ENCODE measurements at places on chromosomes 1 and 21. TPM values are rescaled to one million over a fixed set of nuclear protein-coding genes. Genes with fewer than 3 reads are reported as not detected.

Gene CD1E
- polyA plus RNA-seq = 0.13 TPM

Gene TMPRSS15
- not detected for polyA plus RNA-seq

Gene LMX1A
- 0.39 TPM for polyA plus RNA-seq

Gene MOV10
- 222 TPM for polyA plus RNA-seq

DNA sequence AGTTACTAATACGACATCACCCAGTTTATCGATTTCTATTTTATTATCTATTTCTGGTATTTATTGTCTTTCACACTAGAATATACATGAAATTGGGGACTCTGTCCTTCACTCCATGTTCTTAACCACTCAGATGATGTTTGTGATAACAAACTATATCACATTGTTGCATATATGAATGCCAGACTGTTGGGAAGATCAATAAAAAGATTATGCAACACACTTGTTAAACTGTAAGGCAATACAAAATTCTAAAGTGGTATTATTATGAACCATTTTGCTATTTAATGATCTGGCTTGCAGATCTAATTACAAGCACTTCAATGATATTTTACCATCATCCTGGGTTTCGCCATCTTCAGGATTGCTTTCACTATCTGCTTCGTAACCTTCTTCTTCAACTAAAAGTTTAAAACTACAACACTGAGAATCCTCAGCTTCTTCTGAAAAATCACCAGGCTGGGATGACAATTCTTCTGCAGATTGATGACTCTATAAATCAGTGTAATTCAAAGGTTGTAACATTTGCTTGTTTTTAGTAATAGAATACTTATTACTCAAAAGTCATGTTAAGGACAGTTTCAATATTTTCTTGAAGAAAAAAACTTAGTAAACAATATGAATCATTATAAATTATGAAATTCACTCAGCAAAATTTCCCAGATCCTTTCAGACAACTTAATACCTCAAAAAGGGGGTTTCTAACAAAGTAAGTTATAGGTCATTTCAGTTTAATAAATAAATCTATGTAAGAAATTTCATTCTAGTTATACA is 63.9 kb downstream of the LYST start:
- no peak overlapping the region for H3K4me3 ChIP-seq
- no peak overlapping the region for H3K27ac ChIP-seq
- H3K27me3 ChIP-seq = no peaks in the 10 kb centered on the region
- no peak for DNase-seq

- H3K4me1 ChIP-seq = no peaks in the 10 kb centered on the region
- no peak for DNase-seq
- H3K27ac ChIP-seq = no peak overlapping the region
- no peaks in the 10 kb centered on the region for H3K27me3 ChIP-seq
- H3K36me3 ChIP-seq = no peaks in the 10 kb centered on the region
Observed at GRCh38 chr1:62364721-62365120, 45.5 kb upstream of the KANK4 start.

GRCh38 chr1:44000122-44000665 is 8.8 kb downstream of the CCDC24 start:
- no peak for DNase-seq
- H3K27ac ChIP-seq = no peak overlapping the region
- no peak overlapping the region for H3K4me3 ChIP-seq
- H3K4me1 ChIP-seq = no peaks in the 10 kb centered on the region
- no peaks in the 10 kb centered on the region for H3K27me3 ChIP-seq
- H3K36me3 ChIP-seq = no peaks in the 10 kb centered on the region

- H3K4me1 ChIP-seq = no peaks in the 10 kb centered on the region
- peaks cover 2% of the 10 kb centered on the region for H3K27me3 ChIP-seq
- H3K27ac ChIP-seq = no peak overlapping the region
- DNase-seq = no peak
- no peak overlapping the region for H3K4me3 ChIP-seq
Observed at GRCh38 chr21:45954261-45954660, 27.3 kb upstream of the COL6A1 start.

GRCh38 chr1:184085667-184086066 is 34.1 kb downstream of the TSEN15 start:
- no peak overlapping the region for H3K4me3 ChIP-seq
- H3K36me3 ChIP-seq = no peaks in the 10 kb centered on the region
- no peak overlapping the region for H3K27ac ChIP-seq

DNA sequence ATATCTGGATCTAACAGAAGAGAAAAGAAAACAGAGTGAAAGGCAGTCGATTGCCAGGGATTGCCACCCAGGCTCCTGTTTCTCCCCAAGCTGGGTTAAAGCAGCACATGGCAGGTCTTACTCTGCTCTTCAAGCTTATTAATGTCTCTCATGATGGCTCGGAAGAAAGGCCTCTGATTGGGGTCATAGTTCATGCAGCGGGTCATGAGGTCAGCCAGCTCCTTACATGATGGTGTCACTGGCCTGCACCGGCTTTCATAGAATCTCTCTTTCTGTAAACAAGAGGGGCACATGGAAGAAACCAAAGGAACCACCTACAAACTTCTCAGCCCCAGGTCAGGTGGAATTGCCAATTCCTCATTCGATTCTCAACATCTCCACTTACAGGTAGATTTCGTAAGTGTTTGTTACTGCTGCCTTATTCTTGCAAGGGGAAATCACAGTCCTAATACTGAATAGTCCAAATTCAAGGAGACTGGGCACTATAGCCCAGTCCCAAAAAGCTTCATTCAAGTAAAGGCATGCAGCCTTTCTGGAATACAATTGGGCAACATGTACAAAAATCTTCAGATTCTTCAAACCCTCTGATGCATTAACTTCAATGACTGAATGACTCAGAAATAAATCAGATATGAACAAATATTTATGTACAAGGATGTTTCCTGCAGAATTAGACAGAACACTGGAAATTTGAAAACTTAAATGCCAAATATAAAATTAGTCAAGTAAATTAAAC is 96.6 kb downstream of the RAVER2 start:
- H3K4me1 ChIP-seq = peaks cover 2% of the 10 kb centered on the region
- DNase-seq = no peak
- H3K36me3 ChIP-seq = peaks cover 33% of the 10 kb centered on the region
- no peak overlapping the region for H3K4me3 ChIP-seq
- H3K27ac ChIP-seq = no peak overlapping the region

GRCh38 chr1:182602935-182603645 is 1.1 kb downstream of the RGS16 start:
- no peak for DNase-seq
- H3K4me3 ChIP-seq = no peak overlapping the region
- H3K4me1 ChIP-seq = no peaks in the 10 kb centered on the region
- no peaks in the 10 kb centered on the region for H3K27me3 ChIP-seq
- no peaks in the 10 kb centered on the region for H3K36me3 ChIP-seq
- H3K27ac ChIP-seq = no peak overlapping the region

DNA sequence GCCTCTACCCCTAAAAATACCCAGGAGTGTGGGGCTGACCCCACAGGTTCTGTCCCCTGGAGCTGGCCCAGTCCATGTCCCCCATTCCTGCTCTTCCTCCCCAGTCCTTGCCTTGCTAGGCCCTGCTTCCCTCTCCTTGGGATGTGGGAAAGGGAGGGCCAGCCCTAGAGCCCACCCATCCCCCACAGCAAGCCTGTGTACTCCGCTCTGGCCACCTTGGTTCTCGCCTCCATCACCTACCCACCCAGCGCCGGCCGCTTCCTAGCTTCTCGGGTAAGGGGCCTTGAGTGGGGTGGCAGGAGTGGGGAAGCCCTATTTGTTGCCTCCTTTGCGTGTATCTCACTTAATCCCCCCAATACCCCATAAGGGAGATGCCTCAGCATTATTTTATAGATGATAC is 6.7 kb downstream of the CLCNKB start:
- H3K4me1 ChIP-seq = no peaks in the 10 kb centered on the region
- H3K27me3 ChIP-seq = no peaks in the 10 kb centered on the region
- no peak overlapping the region for H3K4me3 ChIP-seq
- no peaks in the 10 kb centered on the region for H3K36me3 ChIP-seq

Gene DR1
- polyA plus RNA-seq = 15.1 TPM

Gene ACKR1
- polyA plus RNA-seq = 1.3 TPM

Gene GPR52
- 0.15 TPM for polyA plus RNA-seq

Gene PODN
- 26.4 TPM for polyA plus RNA-seq

Gene ZNF687
- 12.2 TPM for polyA plus RNA-seq

Gene CR1L
- polyA plus RNA-seq = 0.19 TPM

GRCh38 chr1:112927462-112927990 is 28.5 kb downstream of the SLC16A1 start:
- H3K27ac ChIP-seq = no peak overlapping the region
- H3K36me3 ChIP-seq = no peaks in the 10 kb centered on the region
- H3K4me1 ChIP-seq = no peaks in the 10 kb centered on the region
- H3K27me3 ChIP-seq = no peaks in the 10 kb centered on the region
- DNase-seq = no peak

DNA sequence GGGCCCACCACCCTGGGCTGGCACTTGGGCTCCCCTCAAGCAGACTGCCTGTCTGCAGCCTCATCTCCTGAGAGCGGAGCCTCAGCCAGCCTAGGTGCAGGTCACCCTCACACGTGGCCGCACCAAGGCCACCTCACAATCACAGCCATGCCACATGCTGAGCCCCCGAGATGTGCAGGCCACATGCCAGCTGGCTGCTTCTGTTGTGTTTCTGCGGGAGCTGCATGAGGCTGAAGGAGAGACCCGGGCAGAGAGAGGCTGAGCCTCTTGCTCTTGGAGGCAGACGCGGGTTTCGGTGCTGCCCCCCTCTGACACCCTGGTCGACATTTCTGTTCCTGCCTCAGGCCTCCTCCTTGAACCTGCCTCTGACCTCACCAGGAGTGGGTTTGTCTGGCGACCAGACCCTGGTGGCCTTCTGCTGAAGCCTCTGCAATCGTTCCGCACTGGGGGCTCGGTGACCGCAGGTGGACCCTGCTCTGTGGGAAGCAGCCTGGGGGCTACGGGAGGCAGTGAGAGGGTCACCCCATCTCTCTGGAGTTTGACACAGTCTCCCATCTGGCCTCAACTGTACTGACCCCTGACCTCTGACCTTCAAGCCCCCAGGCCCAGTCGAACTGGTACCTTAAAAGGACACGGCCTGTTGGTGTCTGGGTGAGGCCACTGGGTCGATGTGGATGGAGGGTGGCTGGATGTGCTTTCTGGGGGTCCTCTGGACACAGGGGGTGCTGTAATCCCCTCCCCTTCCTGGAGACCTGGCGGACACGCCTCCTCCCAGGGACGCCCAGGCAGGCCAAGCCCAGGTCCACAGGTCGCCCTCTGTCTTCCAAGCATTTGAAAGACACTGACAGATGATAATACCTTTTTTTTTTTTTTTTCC is 13.0 kb upstream of the C1orf174 start:
- no peak overlapping the region for H3K27ac ChIP-seq
- no peaks in the 10 kb centered on the region for H3K36me3 ChIP-seq

Measured in small intestine (tissue), 16 donors.